ENCODE measurements at places on chromosomes 7 and 10.

GRCh38 chr7:88200789-88201188 lies 19.0 kb downstream of the SRI start:
- DNase-seq: no peak

- no peak for DNase-seq
Observed at GRCh38 chr7:15618275-15618674, 56.5 kb upstream of the AGMO start.

- DNase-seq: no peak
Observed at GRCh38 chr10:98106531-98106930, 27.9 kb upstream of the R3HCC1L start.

DNA sequence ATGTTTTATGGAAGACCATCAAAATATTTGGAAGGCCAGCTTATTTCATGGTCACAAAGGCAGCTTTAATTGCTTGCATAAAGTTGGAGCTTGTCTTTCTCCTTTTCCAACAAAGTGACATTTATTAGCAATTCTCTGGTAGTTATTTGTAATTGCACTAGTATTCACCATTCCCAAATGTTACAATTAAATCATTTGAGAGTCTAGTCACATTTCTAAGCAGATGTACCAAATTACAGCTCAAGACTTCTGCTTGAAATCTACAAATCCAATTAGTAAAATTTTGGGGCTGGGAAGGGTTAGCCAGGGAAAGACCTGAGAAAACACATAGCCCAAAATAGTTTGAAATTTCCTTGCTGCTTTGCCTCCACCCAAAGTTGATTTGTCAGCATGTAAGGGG lies 376.1 kb upstream of the LRGUK start:
- no peak for DNase-seq

DNA sequence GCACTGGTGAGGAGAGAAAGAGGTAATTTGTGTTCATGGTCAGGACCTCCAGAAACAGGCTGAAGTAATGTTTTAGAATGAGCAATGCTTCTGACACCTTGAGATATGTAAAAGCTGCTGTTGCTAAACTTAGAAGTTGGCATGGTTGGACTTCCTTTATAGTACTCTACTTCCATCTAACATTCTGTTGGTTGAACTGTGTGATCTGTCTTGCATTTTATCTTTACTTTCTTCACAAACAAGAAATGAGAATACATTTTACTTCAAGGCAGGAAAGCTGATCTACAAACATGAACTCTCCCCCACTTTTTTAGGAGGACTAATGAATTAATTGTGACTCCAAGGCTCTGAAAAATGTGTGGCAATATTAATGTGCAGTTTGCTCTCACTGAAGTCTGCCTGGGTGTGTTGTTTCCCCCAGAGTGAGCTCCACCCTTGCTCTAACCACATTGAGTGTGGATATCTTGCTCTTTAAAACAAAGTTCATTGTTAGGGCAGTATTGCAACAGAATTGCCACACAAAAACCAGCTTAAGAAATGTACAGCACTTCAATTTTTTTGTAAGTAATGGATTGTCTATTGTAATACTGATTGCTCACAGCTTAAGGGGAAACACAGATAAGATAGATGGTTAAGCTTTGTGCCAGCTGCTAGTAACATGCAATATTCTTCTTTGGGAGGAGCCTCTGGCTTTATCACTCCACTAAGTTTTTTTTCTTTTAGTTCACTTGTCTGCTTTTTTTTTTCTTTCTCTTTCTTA lies 69.0 kb downstream of the ADD3 start:
- peak; percentile 68 for DNase-seq

DNA sequence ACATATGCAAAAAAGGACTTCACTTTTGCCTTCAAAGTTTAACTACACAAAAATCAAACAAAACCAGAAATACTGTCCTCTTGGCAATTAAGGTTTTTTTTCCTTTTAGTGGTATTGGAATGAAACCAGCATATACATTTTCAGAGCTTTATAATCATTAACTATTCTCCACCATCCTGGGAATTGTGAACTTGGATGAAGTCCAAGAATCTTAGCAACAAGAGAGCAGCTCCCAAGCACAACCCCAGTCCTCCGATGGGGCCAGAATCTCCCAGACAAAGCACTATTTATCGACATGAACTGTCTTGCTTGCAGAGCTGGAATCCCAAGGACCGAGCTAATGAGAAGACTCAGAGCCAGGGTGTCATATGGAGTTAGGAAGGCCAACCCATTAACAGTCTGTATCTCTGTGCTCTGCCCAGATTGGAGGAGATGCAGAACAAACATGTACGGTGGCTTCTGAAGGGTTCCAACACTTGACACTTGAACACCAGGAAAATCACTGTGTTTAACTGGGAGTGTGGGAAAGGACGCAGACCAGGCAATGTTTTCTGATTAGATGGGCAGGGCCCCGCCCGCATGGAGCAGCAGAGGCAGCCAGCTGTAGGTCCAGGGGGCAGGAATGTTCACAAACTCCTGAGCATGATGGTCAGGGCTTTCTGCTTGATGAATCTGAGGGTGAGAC lies 35.5 kb downstream of the PPP1R3C start:
- DNase-seq: no peak

GRCh38 chr7:26399736-26400135 lies 108.1 kb downstream of the SNX10 start:
- DNase-seq: no peak

DNA sequence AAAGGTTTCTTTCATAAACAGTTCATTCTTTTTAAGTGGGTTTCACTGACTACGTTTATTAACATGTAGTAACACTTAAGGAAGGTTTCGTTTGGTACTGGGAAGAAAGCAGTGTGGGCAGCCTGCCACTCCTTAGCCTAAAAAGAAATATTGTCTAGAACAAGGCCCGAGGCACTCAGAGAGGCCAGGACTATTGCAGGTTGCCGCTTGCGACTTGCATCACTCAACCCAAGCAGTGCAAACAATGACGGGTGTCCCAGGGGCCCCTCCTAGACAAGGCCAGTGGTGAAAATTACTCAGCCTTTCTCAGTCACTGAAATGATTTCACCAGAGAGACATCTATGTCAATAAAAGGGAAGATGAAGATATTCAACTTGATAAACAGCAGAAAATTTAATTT lies 243.9 kb downstream of the SNX13 start:
- DNase-seq: no peak

DNA sequence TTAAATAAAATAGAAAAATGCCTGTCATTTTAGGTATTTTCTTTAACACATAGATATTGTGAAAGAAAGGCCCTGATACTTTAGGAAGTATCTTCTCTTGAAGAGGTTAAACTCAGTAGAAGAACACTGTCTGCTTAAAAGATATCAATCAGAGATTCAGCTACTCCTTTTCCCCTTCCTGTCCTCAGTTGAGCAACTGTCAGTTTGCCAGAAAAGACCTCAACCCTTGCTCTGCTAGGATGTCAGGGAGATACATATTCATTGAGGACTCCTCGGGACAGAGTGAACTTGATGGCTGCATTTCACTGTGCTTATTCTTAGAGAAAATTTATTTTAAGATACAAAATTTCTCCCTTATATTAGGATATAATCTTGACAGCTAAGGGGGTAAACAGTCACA lies 173.6 kb upstream of the CACNA2D1 start:
- no peak for DNase-seq

- no peak for DNase-seq
Observed at GRCh38 chr10:89684604-89685003, 16.8 kb upstream of the KIF20B start.

GRCh38 chr10:71431239-71432100 lies 34.8 kb downstream of the CDH23 start:
- DNase-seq: no peak

GRCh38 chr7:32569388-32570289 lies 74.3 kb downstream of the AVL9 start:
- no peak for DNase-seq

DNA sequence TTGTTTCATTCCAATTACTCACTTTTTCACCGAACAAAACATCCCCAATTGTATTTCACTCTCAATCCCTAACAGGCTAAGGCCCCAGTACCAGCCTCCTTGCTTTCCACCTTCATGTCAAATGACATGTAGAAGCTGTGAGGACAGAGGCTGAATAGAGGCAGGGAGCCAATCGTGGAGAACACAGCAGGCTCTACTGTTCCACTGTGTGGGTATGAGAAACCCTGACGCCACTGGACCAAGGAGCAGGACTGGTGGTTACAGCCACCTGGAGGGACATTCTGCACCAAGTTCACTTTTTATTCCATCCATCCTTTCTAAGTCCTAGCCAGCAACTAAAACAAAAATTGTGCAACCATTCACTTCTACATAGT lies 502.8 kb downstream of the SORCS1 start:
- DNase-seq: no peak

- no peak for DNase-seq
Observed at GRCh38 chr7:73582664-73583202, 4.4 kb upstream of the TBL2 start.

DNA sequence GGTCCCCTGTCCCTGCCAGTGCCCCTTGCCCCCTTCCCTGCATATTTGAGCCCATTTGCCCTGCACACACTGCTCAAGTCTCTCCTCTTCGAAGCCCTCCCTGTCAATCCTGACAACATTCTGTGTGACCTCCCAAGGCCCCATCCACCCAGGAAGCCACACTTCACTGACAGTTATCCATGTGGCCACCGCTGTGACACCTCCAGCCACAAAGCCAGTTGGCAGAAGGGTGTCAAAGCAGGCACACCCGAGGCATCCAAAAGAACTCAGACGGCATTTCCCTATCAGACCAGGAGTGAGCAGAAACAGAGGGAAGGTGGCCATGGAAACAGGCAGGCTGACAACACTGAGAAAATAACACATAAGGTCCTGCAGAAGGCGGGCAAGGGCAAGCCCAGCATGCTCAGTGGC lies 4.6 kb downstream of the POLM start:
- no peak for DNase-seq

DNA sequence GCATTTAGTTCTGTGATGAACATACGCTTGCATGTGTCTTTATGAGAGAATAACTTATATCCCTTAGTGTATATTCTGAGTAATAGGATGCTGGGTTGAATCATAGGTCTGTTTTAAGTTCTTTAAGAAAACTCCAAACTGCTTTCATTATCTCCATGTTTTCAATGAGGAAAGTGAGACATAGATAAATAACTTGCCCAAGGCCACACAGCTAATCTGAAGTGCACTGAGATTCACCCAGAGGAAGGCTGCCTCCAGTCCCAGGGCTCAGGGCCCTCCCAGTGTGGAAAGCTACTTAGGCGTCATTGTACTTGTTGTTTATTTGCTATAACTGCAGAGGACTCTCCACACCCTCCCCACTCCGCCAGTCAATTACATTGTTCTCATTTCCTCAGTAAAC lies 126.7 kb downstream of the INHBA start:
- DNase-seq: no peak

DNA sequence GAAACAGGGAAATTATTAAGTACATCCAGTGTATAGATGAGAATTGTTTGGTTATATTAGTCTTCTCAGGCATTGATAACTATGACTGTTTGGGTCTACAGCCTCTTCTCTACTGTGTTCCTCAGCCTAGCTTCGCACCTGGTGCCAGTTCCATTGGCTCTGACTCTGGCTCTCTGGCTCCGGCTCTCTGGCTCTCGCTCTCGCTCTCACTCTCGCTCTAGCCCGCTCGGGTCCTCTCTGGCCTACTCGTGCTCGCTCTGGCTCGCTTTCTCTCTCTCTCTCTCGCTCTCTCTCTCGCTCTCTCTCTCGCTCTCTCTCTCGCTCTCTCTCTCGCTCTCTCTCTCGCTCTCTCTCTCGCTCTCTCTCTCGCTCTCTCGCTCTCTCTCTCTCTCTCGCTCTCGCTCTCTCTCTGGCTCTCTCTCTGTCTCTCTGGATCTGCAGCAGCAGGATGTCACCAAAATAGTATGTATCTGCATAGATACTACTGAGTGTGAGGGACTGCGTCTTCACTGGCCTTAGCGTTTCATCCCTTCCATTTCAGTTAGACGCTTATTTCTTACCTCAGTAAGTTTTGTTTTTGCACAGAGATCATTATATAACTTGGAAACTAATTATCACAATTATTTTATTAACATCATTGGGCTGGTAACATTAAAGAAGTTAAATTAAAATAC lies 6.5 kb upstream of the SSBP1 start:
- no peak for DNase-seq

DNA sequence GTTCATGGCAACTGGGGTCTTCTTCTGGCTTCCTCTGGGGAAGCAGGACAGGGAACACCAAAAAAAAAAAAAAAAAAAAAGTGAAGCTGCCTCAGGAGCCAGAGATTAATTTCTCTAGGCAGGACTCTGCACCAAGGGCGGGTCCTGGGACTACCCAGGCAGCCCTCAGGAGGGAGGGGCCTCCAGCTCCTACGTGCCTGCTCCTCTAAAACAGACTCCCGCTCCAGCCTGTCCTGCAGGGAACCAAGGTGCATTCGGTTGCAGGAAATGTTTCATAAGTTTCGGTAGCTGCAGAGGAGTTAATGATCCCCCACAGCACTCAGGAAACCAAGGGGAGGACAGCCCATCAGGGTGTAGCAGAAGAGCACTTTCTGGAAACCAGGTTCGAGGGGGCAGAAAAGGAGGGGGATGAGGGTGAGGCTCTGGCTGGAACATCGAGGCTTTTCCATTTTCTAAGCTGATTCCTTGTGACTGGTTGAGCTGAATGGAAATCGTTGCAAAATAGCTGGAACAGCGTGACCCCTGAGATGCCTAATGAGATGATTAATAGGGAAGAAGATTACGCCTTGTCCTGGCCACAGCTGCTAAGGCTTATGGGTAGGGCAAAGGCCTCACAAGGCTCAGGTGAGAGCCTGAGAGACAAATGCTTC lies 84.2 kb downstream of the STRA8 start:
- DNase-seq: no peak

DNA sequence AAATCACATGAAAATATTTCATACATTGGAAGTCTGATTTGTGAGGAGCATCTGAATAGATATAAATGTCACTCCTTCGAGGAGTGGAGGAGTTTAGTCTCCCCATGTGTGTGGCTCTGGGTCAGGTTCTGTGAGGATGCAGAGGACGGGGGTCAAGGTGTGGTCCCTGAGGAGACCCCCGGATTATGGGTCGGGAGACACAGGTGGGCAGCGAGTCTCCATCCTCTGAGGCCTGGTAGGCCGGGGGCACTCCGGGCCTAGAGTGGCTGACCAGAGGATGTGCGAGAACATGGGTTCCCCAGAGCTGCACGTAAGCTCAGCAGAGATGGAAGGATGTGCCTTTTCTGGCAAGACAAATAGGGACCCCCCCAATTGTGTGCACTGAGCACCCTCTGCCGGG lies 93.4 kb upstream of the TCERG1L start:
- no peak for DNase-seq

Data from CD4-positive, alpha-beta T cell treated with Interleukin-15 for 4 hours (primary cell).